NCI-H1105 (cell line): ENCODE measurements at places on chromosomes 7 and 10.

DNA sequence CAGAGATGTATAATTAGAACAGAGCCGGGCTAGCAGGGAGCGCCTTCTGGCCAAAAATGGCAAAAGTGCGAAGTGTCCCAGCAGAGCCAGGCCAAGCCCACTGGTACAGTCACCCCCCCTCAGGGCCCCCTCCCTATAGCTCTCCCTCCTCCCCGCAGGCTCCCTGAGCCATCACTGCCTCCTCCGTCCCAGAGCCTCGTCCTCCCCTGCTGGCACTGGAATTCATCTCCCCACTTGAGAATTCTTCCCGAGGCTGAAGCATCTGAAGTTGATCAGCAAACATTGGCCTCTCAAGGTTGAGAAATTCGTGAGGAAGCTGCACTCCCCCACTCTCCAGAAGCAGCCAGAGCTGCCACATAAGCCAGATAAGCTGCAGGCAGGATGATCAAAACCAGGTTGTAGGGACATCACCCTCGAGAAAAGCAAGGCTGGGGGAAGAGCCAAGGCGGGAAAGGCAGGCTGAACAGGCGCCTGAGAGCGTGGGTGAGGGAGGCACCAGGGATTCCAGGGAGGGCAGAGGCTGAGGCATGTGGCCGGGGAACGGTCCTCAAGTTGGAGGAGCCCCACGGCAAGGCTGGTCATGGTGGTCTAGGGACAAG, 23.4 kb downstream of the CAMK2G start:
- no peak for DNase-seq

- no peak for DNase-seq
Measured at GRCh38 chr10:3173171-3173878, 743 bp upstream of the PITRM1 start.

GRCh38 chr7:96120445-96121225, 201.3 kb downstream of the SLC25A13 start:
- peak; percentile 47 for DNase-seq

DNA sequence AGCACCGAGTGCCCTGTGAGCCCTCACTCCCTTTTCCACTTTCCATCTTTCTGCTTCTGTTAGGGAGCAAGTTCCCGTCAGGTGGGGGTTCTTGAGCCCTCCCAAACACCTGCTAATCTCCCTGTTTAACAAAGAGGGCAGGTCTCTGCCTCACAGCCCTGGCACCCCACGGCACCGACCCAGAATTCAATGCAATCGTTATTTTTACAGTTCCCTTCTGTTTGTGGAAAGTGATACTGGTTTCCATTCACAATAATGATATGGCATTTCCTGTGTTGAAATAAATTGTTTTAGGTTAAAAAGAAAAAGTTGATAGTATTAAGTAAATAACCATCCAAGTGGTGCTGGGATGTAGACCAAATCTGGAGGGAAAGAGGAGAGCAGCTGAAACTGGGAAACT, 38.8 kb upstream of the SLC29A3 start:
- no peak for DNase-seq

DNA sequence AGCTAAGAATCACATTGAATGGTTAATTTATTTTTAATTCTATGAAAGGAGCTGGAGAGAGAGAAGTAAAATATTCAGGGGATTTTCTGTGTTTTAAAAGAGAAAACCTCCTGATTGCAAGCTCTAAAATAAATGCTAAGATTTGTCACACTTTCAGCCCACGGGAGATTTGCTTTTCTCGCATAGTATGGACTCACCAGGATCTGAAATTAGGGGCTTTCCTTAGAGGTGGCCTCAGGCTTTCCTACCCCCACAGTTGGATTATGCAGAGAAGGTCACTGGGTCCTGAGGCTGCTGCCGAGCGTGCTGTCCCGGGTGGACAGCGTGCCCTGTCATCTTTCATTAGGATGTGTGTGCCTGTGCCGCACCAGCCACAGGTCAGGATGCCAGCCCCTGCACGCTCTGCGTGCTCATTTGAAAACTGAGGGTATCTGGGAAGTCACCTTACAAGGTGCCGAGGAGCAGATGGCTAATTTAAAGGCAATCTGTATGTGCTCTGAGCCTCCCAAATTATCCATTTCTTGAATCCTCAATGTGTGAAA, 258.8 kb downstream of the CELF2 start:
- no peak for DNase-seq

DNA sequence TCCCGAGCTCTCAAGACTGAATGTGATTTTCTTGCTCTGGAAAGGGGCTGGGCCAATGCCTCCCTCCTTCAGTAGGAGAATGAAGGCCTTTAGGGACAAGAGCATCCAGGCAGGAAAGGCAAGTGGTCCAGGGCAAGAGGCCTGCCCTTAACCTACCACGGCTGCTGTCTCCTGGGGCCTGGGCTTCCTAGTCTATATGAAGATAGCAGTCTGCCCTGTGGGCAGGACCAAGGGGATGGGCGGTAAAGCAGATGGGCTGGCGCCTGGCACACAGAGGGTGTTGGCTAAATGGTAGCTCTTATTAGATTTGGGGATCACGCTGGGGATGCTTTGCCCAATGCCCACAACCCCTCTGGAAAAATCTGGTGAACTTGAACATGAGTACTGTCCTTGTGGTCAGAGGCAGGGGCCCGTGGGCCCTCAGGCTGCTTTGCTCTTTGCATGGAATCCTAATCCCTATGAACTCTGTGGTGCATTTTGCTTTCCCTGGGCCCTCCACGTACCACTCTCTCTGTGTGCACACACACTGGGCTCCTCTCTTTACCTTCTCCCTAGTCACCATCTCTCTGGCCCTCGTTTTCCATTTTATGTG, 20.3 kb downstream of the CHAT start:
- DNase-seq: no peak

- DNase-seq: no peak
Measured at GRCh38 chr10:21285742-21286331, 239.6 kb downstream of the SKIDA1 start.

GRCh38 chr7:7569081-7569527, 2.4 kb downstream of the MIOS start:
- DNase-seq: no peak

DNA sequence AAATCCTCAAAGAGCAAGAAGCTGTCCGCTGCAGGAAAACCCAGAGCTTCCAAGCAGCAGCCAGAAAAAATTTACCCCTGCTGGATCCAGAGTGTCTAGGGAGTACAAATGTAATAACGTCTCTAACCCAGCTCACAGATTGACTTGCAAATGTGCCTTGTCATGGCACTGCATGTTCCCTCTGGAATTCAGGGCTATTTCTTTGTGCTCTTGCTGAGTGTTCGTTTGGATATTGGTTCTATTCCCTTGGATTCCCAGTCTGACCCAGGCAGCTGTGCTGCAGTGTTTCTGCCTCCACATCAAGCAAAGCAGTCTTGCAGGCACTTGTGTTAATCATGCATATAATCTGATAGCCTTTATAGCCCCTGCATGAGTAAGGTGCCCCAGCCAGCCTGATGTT, 209.9 kb upstream of the GHITM start:
- no peak for DNase-seq

DNA sequence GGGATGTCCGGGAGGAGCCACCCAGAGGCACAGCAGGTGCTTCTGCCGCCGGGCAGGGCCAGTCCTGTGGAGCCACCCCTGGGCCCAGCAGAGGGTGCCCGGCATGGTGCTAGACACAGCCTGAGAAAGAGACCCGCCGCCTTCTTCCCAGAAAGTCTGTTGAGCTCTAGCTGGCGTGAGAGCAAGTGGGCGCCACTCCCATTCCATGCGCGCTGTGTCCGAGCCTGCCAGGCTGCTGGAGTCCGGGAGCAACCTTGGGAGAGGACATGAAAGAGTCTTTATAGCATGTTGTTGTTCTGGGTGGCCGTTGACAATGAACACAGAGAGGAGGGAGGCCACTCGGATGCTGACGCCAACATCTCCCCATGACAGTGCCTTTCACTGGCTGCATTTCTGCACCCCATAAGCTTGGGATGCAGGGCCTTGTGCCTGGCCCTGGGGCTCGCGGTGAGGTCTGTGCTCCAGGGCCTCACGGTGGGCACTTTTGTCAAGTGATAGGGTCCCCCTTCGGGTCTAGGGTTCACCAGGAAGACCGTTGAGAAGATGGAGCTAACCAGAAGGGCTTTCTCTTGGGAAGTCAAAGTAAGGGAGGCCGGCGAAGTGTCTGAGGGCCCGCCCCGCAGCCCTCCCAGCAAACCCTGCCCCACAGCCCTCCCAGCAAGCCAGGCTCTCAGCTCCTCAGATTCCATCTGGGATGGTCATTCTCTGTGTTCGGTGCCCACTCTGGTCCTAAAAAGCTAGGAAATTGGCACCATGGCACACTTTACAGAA, 47.3 kb downstream of the NKX6-2 start:
- DNase-seq: no peak

DNA sequence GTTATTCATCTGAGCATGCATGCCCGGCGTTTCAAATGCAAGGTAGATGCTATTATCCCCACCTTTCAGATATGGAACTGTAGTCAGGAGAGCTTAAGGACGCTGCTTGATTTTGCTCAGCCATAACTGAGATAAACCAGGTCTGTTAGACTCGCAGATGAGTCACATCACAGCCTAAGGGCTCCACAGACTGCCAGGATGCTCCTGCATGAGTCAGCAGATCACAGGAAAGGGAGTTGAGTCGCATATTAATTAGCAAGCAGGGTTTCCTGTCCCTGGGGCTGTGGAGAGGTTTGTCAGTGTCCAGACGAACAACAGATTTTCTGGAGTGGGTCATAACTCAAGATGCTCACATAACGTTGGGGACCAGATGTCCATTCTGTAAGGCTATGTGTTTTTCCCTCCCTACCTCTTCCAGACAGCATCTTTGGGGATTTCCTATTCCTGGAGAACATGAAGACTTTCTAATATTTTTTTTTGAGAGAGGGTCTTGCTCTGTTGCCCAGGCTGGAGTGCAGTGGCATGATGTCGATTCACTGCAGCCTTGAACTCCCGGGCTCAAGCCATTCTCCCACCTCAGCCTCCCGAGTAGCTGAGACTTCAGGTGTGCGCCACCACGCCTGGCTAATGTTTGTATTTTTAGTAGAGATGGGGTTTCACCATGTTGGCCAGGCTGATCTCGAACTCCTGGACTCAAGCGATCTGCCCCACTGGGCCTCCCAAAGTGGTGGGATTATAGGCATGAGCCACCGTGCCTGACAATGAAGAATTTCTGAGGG, 36.7 kb downstream of the PFKFB3 start:
- DNase-seq: no peak

GRCh38 chr10:24114556-24114955, 94.4 kb upstream of the KIAA1217 start:
- DNase-seq: no peak

DNA sequence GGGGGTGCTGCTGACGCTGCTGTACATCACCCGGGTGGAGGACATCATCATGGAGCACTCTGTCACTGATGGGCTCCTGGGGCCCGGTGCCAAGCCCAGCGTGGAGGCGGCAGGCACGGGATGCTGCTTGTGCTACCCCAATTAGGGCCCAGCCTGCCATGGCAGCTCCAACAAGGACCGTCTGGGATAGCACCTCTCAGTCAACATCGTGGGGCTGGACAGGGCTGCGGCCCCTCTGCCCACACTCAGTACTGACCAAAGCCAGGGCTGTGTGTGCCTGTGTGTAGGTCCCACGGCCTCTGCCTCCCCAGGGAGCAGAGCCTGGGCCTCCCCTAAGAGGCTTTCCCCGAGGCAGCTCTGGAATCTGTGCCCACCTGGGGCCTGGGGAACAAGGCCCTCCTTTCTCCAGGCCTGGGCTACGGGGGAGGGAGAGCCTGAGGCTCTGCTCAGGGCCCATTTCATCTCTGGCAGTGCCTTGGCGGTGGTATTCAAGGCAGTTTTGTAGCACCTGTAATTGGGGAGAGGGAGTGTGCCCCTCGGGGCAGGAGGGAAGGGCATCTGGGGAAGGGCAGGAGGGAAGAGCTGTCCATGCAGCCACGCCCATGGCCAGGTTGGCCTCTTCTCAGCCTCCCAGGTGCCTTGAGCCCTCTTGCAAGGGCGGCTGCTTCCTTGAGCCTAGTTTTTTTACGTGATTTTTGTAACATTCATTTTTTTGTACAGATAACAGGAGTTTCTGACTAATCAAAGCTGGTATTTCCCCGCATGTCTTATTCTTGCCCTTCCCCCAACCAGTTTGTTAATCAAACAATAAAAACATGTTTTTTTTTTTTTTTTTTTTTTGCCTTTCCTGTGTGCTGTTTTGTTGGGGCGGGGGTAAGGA, 55.8 kb downstream of the TSPAN15 start:
- no peak for DNase-seq

GRCh38 chr10:131474416-131474815, 162.9 kb upstream of the TCERG1L start:
- no peak for DNase-seq

GRCh38 chr10:19772972-19773371, 43.3 kb upstream of the PLXDC2 start:
- no peak for DNase-seq

DNA sequence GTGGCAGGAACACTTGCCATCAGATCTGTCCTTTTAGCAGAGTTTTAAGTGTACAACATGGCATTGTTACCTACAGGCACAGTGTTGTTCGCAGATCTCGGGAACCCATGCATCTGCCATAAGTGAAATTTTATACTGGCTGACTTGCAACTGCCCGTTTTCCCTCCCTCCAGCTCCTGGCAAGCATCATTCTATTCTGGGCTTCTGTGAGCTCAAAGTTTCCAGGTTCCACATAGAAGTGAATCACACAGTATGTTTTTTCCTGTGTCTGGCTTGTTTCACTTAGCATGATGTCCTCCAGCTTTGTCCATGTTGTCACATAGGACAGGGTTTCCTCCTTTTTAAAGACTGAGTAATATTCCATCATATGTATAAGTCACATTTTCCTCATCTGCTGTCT, 56.6 kb downstream of the C10orf143 start:
- DNase-seq: no peak
